ENCODE measurements at places on chromosomes 6 and 20.

DNA sequence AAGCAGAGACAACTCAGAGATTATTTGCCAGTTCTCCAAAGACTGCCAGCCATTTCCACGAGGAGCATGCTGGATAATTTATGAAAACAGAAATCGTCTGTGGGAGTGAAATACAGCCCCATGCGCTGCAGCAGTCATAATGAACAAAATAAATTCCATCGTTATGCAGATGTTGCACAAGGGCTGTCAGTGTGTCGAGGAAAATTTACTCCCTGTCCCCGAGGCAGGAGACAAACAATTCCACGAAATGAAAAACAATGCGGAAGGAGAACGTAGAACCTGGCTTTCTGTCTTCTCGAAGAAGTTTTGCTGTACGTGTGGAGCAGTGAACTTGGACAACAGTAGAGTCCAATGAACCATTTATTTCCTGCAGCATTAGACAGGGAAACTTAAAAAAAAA, 399.4 kb downstream of the CD83 start:
- no peak for DNase-seq

GRCh38 chr20:37789408-37789807, 95.6 kb downstream of the CTNNBL1 start:
- no peak for DNase-seq

GRCh38 chr6:11363881-11364576, 131.6 kb upstream of the NEDD9 start:
- no peak for DNase-seq

DNA sequence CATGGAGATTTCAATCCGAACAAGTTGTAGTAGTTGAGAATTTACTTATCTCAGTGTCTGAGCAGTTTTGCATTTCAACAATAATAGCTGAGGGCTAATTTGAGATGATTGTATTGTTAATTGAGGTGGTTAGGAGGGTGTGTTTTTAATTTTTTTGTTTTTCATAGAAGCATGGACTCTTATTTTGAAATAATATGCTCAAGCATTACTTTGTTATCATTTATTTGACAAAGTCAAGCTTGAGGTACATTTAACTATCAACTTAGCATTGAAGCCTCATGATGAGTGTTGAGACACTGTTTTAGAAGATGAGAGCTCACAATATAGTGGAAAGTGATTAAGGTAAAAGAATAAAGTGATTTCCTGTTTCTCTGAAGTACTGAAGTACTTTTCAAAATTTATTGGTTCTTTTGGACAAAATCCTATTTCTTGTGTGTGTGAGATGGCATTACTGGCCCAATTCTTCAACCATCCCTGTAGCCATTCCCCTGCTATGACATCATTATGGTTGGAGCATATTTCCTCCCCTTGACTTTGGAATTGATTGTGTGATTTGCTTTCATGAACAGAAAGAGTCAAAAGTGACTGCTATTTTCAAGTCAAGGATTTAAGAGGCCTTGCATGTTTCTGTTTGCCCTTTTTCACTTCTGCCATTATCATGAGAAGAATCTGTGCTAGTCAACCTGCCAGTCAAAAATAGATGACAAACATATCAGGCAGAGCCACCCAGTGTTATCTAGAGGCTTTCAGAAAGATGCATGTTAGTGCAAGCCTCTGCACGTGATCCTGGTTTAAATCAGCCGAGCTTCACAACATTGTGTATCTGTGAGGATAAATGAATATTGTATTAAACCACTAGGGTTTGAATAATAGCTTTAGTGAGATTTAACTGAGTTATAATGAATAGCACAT, 1112.3 kb upstream of the CITED2 start:
- DNase-seq, result no peak

DNA sequence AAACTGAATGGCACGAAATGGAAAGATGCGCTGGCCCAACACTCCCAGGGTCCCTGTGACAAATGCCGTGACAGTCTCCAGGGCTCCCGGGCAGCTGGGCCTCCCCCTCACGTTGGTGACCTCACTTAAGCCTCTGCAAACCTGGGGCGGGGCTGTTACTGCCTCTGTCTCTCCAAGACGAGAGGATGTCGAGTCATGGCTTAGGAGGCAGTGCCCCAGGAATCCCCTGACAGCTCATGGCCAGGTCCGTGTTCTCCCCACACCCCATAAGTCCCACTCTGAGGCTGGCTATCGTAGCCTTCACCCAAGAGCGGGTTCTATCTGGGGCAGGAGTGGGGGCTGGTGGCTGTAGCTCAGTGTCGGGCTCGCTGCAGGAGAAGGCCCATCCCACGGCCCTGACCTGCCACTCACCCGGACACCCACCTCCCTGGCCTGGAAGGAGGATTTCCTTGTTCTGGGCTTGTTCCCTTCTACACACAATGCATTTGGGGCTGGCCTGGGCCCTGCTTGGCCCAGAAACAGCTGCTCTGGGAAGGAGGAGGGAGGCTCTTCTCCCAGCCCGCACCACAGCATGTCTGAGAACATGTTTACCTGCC, 5.6 kb upstream of the RPS21 start:
- no peak for DNase-seq

- DNase-seq, result no peak
Measured at GRCh38 chr20:34907616-34908469, 31.4 kb downstream of the ACSS2 start.

DNA sequence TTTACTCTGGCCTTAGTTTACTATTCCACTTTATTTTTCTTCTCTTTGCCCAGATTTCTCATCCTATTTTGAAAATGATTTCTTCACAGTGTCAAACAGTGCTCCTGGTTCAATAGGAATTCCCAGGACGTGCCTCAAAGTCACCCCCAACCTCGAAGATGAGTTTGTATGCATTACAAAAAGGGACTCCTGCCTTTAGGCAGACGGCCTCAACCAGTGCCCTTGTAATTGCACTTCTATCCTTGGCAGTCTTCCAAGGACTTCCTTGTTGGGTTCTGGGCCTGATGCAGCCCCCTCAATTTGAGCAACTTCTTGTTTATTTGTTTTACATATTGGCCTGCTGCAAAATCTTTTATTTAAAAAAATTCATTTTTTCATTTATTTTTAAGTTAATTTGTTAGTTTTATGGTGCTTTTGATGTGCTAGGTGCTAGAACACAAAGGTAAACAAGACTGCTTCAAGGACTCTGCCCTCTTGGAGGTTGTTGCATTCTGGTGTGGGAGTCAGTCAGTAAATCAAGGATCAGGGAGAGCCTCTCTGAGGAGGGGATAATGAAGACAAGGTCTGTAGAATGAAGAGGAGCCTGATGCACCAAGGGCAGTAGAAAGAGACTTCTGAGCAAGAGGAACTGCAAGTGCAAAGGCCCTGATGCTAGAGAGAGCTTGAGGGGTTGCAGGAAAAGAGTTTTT, 181.5 kb upstream of the LAMP5 start:
- no peak for DNase-seq

GRCh38 chr6:10401632-10402223, 13.1 kb downstream of the TFAP2A start:
- DNase-seq, result no peak

DNA sequence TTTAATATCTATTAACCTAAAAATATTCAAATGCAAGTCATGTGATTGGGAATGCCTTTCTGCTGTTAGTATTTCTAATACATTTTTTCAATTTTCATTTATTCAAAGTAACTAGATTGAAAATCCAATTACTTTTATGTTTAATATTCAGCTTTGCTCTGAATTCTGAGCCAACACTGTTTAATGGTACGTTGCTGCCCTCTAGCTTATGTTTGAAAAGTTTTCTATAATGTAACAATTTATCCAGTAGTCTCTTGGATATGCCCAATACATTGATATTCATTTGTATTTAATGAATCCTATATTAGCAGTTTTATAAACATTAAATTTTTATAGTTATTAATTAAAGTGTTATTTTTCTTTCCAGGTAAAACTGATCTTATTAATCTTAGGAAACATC, 47.4 kb downstream of the LGSN start:
- no peak for DNase-seq

DNA sequence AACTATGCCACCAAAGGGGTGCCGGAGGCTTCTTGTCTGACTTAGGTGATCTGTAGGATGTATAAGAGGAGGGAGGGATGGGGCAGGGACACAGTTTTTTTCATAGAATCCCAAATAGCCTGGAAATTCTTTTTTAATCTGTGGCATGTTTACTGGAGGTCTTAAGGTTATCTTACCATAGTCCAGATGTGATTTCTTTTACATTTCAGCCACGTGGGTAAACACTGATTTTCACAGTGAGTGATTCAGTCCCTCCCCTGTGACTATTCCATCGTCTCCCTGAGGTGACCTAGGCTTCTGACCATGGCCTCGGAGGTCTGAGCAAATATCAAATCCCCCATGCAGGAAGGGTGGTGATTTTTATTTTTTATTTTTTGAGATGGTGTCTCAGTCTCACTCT, 67.7 kb downstream of the AKAP12 start:
- no peak for DNase-seq

- DNase-seq, result no peak
Measured at GRCh38 chr6:89144354-89144906, 1.4 kb upstream of the PM20D2 start.

- DNase-seq, result no peak
Measured at GRCh38 chr6:134170844-134171243, 118.4 kb upstream of the SLC2A12 start.

GRCh38 chr6:101011186-101011585, 130.1 kb upstream of the ASCC3 start:
- no peak for DNase-seq

DNA sequence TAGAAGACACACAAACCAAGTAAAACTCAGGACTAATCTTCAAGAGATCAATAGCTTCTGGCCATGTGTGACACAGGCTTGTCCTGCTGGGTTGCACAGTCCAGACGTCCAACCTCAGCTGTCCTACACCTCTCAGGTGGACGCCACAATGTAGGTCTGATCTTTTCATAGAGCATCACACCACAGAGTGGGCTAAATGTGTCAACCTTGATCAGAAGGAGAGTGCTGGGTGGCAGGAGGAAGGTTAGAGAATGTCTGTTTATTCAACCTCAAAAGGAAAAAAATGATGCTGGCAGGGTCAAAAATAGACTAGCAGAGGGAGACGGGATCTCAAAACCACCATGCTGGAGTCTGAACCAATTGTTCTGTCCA, 41.7 kb downstream of the GFOD1 start:
- no peak for DNase-seq

DNA sequence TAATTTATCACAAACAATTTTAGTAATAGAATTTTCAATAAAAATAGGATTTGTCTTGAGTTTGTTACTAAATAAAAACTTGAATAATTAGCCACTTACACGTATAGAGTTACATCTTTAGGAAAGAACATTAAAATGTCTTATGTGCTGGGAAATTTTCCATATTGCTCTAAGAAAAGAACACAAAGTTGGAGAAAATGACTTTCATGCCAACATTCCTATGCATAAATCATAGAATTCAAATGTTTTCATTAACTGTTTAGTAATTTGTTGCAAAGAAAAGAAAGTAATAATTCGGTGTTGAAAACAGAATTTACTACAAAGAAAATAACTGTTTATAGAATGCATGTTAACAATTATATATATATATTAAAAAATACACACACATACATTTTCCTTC, 4.7 kb upstream of the TBC1D32 start:
- DNase-seq, result no peak

DNA sequence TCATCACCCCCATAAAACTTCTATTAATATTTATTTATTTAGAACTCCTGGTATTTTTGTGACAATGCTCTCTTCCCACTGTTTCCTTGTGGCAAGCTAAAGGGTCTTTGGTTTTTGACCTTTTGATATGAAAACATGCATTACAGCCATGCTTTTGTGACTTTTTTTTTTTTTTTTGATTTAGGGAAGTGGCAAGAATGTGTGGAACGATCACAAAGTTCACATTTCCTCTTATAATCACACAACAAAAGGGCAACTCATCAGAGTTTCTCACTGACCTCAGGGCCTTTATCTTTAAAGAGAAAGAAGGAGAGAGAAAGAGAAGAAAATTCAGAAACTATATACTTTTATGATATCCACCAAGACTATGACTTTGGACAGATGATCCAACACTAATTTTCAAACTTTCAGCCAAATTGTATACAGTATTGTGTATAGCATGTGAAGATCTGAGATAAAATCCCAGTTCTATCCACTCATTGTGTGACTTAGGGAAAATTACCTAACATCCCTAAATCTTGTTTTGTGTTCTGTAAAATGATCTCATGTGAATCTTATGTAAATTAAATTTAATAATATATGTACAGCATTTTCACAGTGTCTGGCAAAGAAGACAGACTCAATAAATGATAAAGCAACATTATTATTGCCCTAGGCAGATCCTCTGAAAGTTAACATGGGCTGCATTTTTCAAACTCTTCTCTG, 106.8 kb upstream of the MARCKS start:
- DNase-seq, result no peak

DNA sequence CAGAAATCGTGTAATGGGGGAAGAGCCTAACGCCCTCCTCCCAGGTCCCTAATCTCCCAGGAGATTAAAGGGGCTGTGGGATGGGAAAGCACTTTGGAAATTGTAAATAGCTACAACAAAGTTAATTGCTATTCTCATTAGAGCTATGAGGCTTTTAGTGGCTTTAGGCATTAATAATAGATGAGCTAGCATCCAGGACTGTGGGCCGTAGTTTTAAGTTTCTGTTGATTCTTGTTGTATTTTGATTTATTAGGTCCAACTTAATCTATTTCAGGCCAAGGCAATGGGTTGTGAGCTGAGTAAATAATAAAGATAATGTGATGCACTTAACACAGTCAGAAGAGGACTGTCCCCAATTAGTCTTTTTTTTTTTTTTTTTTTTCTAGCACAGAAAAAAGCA, 67.7 kb downstream of the ANKRD6 start:
- no peak for DNase-seq

GRCh38 chr20:49450281-49450721, 32.2 kb downstream of the KCNB1 start:
- no peak for DNase-seq

- no peak for DNase-seq
Measured at GRCh38 chr6:130070792-130071191, 52.4 kb downstream of the L3MBTL3 start.

DNA sequence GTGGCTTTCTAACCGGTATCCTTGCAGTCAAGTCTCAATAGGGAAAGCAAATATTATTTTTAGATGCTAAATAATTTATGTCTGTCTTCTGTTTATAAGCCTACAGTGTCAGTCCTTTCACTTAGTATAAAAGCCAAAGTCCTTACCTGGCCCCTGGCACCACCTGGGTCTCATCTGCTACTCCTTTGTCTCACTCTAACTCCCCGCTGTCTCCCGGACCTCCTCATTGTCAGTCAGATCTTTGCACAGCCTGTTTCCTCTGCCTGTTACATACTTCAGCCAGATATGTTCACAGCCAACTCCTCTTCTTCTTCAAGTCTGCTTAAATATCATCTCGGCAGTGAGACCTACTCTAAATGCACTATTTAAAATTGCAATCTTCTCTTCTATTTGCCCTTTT, 84.2 kb downstream of the THEMIS start:
- no peak for DNase-seq

GRCh38 chr6:31723980-31724691, 963 bp downstream of the MPIG6B start:
- no peak for DNase-seq

GRCh38 chr6:85772641-85773040, 130.0 kb upstream of the SYNCRIP start:
- DNase-seq, result no peak

DNA sequence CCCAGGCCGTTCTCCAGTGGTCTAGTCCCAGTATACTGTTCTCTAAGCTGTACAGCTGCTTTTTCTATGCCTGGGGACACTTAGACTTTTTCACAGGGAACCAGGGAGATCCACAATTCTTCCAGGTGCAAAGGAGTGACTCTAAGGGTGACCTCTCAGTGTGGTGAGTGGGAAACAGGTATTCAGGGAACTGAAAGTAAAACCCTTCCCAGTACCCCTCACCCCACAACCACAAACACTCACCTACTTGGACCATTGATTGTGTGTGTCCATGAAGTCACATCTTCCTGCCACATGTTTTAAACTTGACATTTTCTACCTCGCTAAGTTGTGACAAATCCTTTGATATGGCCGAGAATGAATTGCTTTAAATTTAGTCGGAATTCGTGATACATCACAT, 183.6 kb downstream of the CLIC5 start:
- no peak for DNase-seq

All from tibial artery (tissue), 4 donors.